Activated naive CD4-positive, alpha-beta T cell treated with anti-CD3 and anti-CD28 coated beads, Interleukin-2, amount 50 U/mL, for 72 hours (primary cell): ENCODE measurements at places on chromosomes 12 and 14. TPM values are rescaled to one million over a fixed set of nuclear protein-coding genes. Genes with fewer than 3 reads are reported as not detected.

GRCh38 chr12:104750061-104750460, 208.0 kb downstream of the SLC41A2 start:
- DNase-seq = no peak

DNA sequence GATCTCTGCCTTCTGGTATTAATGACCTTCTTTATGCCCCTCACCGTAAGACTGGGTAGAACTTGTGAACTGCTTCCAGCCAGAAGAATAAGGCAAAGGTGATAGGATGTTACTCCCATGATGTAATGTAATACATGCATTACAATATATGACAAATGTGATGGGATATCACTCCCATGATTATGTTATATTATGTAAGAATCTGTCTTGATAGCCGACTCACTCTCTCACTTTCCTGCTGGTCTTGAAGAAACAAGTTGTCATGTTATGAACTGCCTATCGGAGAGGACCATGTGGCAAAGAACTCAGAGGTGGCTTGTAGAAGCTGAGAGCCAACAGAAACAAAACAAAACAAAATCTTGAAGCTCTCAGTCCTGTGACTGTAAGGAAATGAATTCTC, 30.6 kb upstream of the OSBPL8 start:
- no peak for DNase-seq

DNA sequence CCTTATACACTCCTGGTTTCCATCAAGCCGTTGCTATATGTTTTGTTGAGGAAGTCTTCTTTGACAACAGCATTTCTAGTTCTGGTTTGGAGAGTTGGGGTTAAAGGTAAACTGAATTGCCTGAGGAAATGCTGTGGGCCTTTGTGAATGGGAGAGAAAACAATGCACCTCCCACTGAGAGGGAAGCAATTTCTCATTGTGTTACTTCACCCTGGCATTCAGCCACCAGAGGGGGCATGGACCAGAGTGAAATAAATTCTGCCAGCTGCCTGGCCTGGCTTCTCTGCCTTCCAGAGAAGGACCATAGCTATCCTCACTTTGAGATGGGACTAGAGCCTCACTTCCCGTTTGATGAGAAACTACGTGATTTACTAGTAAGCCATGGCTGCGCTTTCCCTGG, 475.3 kb downstream of the EGLN3 start:
- no peak for DNase-seq

DNA sequence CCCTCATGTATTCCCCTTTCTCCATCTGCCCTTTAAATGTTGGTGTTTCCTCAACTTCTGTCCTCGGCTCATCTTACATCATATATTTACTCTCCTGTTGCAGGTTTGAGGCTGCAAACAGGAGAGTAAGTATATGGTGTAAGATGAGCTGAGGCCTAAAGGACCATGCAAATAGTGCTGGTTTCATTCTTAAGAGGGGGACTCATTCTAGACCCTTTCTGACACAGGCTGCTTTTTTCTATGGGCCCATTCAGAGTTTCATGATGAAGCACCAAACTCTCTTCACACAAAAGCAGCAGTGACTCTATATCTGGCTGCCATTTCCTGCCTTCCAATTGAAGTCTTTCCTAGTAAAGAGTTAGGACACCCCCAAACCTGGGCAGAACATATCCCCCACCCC, 218.5 kb downstream of the PHLDA1 start:
- DNase-seq = no peak

DNA sequence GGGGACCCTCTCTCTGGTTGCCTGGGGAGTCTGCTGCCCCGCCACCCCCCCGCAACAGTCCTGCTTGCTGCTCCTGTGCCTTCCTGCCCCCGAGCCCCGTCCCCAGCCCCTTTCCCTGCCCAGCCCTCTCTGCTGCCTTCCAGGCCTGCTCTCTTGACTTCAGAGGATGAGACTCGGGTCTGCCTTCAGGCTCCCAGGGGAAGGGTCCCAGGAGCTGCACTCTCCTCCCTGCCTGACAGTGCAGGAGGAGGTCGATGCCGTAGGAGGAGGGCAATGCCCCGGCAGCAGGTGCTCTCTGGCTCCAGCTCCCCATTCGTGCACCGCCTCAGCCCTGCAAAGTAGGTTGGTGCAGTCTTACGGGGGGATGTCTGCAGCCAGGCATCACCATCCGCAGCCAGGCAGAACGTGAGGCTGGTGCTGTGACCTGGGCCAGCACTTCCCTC, 185.1 kb upstream of the C14orf180 start:
- no peak for DNase-seq

- DNase-seq = no peak
These were observed 338.7 kb downstream of the EGLN3 start for GRCh38 chr14:33612197-33612505.

- DNase-seq = no peak
These were observed 18.0 kb downstream of the TUBA1A start for GRCh38 chr12:49170924-49171323.

DNA sequence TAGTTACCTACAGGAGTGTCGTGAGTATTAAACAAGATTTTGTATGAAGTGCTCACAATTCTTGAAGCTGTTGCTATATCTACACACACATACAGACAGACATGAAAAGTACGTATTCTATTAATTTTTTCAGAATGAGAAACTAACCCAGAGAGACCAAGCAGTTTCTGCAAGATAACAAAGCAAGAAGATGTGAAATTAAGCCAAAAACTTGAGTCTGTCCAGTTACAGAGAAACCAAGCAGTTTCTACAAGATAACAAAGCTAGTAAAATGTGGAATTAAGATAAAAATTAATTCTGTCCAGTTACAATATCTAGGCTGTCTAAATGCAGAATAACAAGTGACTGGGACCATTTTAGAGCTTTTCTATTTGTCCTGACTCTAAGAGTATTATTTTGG, 132.4 kb downstream of the ALG10B start:
- no peak for DNase-seq

DNA sequence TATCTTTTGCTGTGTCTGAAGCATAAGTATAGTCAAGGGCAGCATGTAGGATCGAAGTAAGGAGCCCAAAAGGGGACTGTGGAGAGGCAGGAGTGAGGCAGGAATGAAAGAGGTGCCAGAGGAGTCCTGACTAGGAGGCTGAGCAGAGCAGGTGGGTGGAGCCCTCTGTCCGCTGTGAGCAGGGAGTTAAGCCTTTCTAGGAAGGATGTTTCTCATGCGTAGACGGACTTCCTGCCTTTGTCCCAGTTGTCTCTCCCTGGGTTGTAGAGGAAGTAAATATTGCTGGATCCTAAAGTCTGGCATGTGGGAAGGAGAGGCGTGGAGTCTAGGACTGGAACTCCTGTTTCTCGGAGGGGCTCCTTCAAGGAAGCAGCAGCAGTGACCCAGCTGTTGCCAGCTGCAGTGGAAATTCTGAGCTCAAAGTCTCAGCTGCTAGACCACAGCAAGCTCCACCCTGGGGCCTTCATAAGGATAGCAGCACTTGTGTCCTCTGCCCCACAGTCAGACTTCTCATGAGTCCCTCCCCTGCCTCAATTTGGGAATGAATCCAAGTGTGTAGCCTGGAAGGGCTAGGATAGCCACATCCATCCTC, 44.0 kb downstream of the RBMS2 start:
- no peak for DNase-seq

DNA sequence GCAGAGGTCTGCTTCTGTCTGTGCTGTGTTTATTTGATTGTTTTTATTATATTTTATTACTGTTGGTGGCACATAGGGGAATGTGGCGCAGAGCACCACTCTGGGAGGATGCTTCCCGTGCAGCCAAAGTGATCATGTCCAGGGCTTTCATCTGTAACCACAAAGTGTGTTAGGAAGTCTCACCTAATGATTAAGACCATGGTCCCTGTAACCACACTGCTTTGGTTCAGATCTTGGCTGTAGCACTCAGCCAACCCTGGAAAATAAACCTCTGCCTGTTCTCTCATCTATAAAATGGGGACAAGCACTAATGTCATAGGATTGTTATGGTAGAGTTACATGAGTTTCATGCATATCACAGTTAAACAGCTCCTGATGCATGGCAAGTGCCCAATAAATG, 1.9 kb downstream of the RESF1 start:
- DNase-seq = no peak

DNA sequence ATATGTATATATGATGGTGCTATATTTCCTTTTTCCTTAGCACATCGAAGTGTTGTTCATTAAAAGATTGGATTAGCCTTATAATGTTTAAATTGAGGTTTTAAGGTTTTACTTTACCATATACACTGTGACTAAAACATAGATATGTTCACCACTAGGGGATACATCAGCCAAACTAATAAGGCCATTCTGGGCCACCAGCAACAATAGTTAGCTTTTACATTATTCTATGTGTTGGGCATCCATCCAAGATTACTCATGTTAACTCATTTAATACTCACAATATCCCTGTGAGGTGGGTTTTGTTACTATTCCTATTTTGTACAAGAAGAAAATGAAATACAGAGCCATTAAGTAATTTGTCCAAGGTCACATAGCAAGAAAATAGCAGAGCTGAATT, 202.6 kb upstream of the AVPR1A start:
- DNase-seq = no peak

- DNase-seq = peak; percentile 63
These were observed 172.7 kb upstream of the OR4E1 start for GRCh38 chr14:21846227-21846885.

GRCh38 chr14:31941487-31941886, 135.6 kb upstream of the ARHGAP5 start:
- no peak for DNase-seq

DNA sequence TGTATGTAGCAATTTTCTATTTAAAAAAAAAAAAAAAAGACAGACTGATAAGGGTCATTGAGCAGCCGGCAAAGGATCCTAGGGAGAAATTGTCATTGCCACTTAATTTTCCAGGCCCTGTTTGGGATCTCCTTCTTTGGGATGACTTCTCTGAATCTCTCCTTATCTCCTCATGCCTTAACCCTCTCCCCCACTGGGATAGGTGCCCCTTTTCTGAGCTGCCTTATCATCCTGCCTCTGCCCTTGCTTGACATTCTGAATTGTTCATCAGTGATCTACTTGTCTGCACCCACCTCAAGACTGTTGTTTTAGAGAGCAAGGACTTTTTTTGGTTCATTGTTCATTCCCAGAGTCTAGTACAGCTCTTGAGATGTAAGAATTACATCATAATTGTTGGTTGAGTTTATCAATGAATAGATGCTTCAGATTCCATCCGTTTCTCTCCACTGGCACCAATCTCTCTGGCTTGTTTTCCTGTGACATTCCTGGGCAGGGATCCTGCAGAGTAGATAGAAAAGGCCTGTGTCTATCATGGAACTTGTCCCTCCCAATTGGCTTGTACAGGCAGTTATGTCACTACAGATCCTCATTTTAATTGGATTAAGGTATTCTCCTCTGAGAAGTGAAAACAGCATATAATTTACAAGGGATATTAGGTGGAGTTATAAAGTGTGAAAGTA, 42.6 kb downstream of the SOCS2 start:
- DNase-seq = no peak

- no peak for DNase-seq
These were observed 15.0 kb downstream of the CCND2 start for GRCh38 chr12:4288296-4289131.

- DNase-seq = no peak
These were observed 56.6 kb upstream of the METAP2 start for GRCh38 chr12:95417372-95417771.

- no peak for DNase-seq
These were observed 76.8 kb downstream of the HSD17B6 start for GRCh38 chr12:56839915-56840325.

DNA sequence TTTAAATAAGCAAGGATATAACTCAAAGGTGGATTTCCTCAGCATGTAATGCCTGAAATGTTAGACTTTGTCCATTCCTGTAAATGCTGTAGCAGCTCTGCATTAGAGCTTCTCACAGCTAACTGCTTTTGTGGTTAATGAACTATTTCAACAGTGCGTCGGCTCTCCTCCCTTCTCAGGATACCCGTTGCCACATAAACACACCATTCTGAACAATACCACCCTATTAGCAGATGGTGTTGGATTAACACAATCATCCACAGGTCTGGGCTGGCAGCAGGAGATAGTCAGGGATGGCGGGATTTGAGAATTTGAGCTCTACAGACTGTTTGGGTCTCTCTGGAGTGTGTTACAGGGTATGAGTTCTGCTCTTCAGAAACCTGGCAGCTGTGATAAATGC, 33.5 kb upstream of the C12orf42 start:
- no peak for DNase-seq

GRCh38 chr12:109137055-109137454, 20.7 kb downstream of the ACACB start:
- no peak for DNase-seq

- DNase-seq = no peak
These were observed 270.6 kb downstream of the AEBP2 start for GRCh38 chr12:19709889-19710288.

DNA sequence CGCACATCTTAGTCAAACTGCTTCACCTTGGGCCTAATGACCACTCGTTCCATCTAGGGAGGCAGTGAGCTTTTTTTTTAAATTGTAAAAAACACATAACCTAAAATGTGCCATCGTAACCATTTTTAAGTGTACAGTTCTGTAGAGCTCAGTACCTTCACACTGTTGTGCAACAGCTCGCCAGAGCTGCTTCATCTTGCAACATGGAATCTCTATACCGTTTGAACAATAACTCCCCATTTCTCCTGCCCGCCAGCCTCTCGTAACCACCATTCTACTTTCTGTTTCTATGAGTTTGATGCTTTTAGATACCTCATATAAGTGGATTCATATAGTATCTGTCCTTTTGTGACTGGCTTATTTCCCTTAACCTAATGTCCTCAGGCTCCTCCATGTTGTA, 196.2 kb downstream of the CHST11 start:
- no peak for DNase-seq

GRCh38 chr12:117141097-117141898, 42.1 kb upstream of the TESC start:
- DNase-seq = no peak

- no peak for DNase-seq
These were observed 14.4 kb downstream of the TMTC1 start for GRCh38 chr12:29769162-29769858.

DNA sequence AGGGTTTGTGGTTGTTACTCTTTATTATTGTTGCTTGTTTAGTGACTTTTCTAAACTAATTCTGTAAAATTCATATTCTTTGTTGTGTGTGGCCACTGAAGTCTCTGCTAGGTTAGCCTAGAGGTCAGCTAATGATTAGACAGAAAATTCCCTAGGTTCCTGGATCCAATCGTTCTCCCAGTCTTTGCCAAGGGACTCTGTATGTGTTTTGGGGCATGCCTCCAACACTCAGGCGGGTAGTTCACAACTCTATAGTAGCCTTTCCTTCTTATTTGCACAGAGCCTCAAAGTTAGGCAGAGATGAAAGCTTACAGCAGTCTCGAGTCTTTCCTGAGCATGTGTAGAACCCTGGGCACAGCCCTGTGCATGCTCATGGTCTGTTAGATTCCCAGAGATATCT, 32.7 kb upstream of the RIN3 start:
- DNase-seq = no peak

Gene ENDOU
- not detected for total RNA-seq

Gene LRTM2
- not detected for total RNA-seq

Gene NTN4
- not detected for total RNA-seq

Gene ARG2
- total RNA-seq = 41.5 TPM

Gene TMPO
- total RNA-seq = 294 TPM

Gene ORAI1
- total RNA-seq = 23.2 TPM

Gene CCDC198
- total RNA-seq = not detected

Gene HCAR3
- total RNA-seq = not detected

Gene PLA2G1B
- total RNA-seq = not detected

Gene ADAM21
- total RNA-seq = not detected

Gene PLEKHD1
- 0.12 TPM for total RNA-seq

Gene VPS37B
- total RNA-seq = 11.1 TPM

Gene SYT1
- not detected for total RNA-seq

Gene TMEM132C
- total RNA-seq = not detected

Gene C14orf132
- total RNA-seq = 10.4 TPM

Gene FAM161B
- total RNA-seq = 1.5 TPM

Gene SRRM4
- not detected for total RNA-seq
